Activated T-helper 1 cell treated with anti-CD3 and anti-CD28 coated beads, Interleukin-2, amount 50 U/mL, for 16 hours (primary cell): ENCODE measurements at places on chromosomes 4 and X.
A peak's percentile ranks its signal among the peaks of the same experiment; 100 is the strongest.

- DNase-seq: no peak
These were observed 3.1 kb downstream of the BMP2K start for GRCh38 chr4:78779280-78779679.

DNA sequence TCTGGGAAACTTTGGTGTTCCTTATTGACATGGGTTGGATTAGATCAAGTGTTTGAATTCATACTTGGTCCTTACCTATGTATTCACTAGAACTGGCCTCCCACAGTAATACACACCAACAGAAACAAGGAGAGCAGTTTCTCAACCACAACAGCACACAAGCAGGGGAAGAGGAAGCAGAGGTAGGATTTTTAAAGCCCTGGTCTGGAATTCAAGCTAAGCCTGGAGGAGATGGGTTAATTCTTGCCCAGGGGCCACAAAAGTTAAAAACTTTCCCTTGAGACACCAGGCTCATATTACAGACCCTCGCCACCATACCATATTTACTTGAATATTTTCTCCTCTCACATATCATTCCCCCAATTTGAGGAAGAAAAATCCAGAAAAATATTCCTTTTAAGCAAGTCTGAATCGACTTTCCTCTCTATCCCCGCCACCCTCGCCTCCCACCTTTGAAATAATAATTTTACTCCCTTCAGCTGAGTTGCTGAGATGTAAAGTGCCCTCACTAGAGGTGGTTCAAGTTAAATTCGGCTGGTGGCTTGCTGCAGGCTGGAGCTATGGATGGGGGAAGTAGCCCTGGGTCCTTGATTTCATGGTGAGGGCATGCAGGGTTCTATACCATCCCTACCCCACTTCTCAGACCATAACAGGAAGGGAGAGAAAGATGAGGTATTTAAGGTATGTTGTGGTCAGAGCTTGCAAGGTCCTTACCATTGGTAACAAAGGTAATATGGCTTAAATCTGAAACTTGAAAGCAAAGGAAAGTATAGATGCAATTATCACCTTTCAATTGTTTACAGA is 440.2 kb downstream of the INPP4B start:
- no peak for DNase-seq

- DNase-seq: no peak
These were observed 75.9 kb downstream of the C4orf51 start for GRCh38 chr4:145755802-145756201.

DNA sequence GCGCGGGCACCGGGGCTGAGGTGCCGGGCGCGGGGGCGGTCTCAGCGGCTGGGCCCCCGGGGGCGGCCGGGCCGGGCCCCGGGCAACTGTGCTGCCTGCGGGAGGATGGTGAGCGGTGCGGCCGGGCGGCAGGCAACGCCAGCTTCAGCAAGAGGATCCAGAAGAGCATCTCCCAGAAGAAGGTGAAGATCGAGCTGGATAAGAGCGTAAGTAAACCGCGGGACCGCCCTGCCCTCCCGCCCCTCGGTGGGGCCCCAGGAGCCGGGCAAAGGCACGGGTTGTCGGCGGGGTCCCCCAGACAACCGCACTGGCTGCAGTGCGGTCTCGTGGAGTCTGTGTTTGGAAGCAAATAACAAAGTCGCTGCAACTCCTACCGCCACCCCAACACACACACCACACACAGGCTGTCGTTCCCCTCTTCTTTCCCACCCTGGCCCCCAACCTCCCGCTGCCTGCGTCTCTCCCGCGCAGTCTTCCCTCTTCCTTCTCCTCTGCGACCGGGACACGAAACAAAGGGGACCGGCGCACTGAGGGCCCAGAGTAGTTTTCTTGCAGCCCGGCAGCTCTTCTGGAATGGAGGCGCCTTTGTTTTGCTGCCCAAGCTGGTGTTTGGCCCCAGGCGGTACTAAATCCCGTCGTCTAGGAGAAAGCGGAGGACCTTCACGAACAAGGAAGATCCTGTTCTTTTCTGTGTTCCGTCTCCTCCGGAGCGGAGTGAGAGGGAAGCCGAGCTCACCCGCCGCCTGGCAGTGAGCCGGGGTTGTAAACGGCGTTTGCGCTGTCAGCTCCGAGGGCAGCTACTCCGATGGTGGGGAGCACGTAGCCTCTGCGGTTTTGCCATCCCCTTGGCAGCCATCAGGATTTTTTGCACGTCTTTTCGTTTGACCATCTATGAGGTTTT is 788 bp downstream of the SAP30 start:
- DNase-seq: peak; percentile 23

GRCh38 chr4:174135936-174136406 is 147.5 kb downstream of the FBXO8 start:
- DNase-seq: no peak
